ENCODE measurements at places on chromosomes 5 and 9.

DNA sequence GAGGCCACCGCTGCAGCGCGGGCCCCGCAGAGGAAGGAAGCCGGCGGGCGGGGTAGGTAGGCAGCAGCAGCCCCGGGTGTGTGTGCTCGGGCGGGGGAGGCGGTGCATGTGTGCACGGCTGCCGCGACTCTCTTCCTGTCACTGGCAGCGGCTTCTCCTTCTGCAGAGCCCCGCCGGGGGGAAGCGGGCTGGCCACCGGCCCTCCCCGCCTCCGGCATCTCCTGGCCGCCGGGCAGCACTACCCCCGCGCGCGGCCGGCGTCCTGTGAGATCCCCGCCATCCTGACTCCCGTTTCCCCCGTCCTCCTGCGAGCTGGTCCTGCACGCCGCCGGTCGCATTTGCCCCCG lies 315 bp downstream of the PIK3R1 start:
- no peak for DNase-seq

- no peak for DNase-seq
These were observed 108.0 kb upstream of the BRINP1 start for GRCh38 chr9:119477197-119477596.

GRCh38 chr5:114361724-114362196 lies at the start of gene KCNN2:
TSS of gene KCNN2 (plus strand) at chr5:114362070. CDS start at chr5:114362140, 70 bp downstream.
- no peak for DNase-seq

DNA sequence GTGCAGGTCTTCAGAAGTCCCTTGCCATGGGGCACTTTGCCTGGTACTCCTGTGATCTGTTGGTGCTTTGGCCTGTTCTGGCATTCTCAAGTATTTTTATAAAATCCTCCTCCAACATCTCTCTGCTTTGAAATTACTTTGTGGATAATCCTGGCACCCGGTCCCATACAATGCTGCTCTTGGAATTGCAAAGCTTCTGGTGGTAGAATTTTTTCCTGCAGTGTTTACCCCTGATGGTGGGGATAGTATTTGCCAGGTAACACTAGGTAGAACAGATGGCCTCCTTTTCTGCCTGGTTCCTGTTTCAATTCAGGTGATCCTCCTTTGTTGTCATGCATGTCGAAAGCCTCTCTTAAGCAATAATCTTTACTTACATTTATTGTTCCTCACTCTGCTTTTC lies 109.8 kb upstream of the ATP10B start:
- DNase-seq: no peak

DNA sequence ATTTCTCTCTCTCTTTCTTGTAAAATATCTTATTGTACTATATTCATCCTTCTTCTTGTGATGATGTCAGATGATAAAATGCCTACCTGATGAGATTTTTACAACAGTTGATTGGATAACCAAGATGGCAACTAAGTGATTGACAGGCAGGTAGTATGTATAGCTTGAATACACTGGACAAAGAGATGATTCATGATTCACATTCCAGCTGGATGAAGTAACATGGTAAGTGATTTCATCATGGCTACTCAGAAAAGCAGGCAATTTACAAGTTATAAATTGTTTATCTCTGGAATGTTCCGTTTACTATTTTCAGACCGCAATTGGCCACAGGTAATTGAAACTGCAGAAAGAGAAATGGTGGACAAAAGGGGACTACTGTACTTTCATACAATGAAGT lies 1471.7 kb upstream of the C9orf72 start:
- no peak for DNase-seq

- no peak for DNase-seq
These were observed 59.8 kb downstream of the DOCK2 start for GRCh38 chr5:169696621-169697510.

GRCh38 chr5:16013334-16014065 lies 166.1 kb downstream of the MARCHF11 start:
- no peak for DNase-seq

GRCh38 chr9:94042516-94043360 lies 41.5 kb upstream of the PTPDC1 start:
- DNase-seq: no peak

DNA sequence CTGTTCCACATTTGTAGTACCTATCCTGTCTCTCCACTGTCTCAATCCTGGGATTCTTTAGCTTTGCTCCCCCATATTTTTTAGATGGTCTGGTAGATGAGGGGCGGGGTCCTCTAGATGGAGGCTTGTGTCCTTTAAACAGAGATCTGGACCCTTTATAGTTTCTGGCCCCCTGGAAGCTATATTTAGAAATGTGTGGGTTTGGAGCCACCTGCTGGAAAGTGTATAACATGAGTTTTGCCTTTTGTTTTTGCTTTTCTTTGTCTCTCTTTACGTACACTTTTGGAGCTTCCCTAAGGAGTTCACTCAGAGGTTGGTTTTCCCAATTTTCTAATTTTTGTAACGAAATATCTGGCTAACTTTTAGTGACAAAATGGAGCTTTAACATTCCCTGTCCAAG lies 110.7 kb downstream of the CFAP95 start:
- no peak for DNase-seq

- DNase-seq: no peak
These were observed 648.5 kb downstream of the MTRR start for GRCh38 chr5:8517456-8517855.

Data from stimulated activated CD8-positive, alpha-beta memory T cell treated with anti-CD3 and anti-CD28 coated beads, Interleukin-15, amount 100 ng/mL, for 24 hours (primary cell).